ENCODE measurements at places on chromosomes 16 and 17.

DNA sequence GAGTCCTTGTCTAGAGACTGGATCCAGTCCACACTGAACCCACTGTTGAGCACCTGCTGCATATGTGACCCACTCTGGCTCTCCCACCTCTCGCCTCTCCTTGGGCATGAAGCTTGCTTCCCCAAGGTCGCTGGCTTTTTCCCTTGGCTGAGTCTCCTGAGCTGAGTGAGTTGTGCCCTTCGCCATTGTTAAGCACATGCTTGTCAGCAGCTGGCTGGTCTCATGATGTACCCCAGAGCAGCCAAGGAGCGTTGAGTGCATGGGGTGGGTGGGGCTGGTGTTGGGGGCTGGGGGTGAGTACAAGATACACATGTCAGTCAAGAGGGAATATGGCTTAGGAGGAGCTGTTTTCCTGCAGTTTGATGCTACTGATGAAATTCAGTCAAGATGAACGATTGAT is 165.6 kb downstream of the SNX29 start:
- DNase-seq, result no peak

GRCh38 chr17:44536090-44536953 is 21.0 kb upstream of the FZD2 start:
- no peak for DNase-seq

- DNase-seq, result no peak
These were observed 3.4 kb upstream of the SPOP start for GRCh38 chr17:49681106-49681979.

GRCh38 chr16:72910875-72911274 is 137.1 kb downstream of the ZFHX3 start:
- DNase-seq, result no peak

DNA sequence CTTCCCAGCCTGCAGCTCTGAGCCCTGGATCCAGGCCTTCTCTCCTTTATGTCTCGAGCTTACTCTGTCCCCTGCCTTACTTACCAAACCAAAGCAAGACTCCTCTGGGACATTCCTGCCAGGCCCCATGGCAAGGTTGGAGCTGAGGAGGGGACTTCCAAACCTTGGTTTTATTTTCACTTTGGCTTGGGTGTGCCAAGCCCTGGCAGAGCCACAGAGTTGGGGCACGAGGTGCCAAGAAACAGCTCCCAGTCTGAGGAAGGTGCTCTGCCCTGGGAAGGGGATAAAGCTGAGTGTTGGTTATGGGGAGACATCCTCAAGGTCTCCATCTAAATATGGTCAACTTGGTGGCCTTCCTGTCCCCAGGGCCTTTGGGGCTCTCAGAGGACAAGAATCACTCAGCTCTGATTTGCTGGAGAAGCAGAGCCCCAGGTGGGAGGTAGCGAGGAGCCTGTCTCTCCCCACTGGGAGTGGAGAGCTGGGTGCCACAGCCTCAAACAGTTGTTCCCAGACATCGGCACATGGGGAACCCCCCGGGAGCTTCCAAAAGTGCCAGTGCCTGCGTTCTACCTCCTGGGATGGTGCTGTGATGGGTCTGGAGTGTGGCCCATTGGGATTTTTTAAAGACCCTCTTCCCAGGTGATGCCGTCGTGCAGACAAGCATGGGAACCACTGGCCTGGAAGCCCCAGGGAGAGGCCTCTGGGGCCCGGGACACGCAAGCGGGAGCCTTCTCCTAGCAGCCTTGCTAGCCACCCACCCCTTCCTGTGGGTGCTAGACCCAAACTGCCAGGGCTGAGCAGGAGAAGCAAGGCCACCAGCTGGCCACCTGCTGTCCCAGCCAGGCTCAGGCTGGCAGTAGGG is 10.3 kb downstream of the NLRC5 start:
- no peak for DNase-seq
